ENCODE measurements at places on chromosomes 11 and 22. TPM values are rescaled to one million over a fixed set of nuclear protein-coding genes. Genes with fewer than 3 reads are reported as not detected.
A peak's percentile ranks its signal among the peaks of the same experiment; 100 is the strongest.

The GGT5 gene
- 0.18 TPM for total RNA-seq

The C11orf16 gene
- total RNA-seq = not detected

The RFPL1 gene
- not detected for total RNA-seq

The GNG3 gene
- total RNA-seq = not detected

DNA sequence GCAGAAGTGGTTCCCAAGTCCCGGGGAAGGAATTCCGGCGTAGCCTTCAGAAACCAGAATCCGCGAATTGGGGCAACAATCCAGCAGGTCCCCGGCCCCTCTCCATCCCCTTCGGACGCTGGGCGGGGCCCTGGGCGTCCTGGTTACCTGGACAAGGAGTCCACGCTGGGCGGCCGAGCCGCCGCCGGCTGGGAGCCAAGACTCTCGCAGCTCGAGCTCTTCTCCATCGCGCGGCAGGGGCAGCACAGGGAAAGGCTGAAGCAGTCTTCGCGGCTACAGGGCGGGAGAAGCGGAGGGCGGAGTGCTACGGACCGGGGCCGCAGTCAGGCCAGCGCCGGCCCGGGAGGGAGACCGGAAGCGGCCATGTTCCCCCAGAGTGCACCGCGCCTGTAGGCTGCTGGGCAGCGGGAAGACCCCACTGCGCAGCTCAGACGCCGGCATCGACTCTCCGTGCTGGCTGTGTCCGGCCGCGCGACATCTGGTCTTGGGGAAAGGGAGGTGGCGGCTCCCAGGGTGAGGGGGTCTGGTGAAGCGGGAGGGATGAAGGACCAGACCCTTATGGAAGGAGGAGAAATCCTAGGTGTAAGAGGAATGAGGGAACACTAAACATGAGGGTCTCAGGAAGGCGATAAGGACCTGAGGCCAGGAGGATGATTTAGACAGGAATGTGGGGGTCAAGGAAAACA, at the start of gene MTMR2:
MTMR2 (minus strand) TSS at position 380 of the 686 bp plus-strand sequence; CDS start at position 227, 153 bp downstream.
- DNase-seq = peak; percentile 70

- no peak for DNase-seq
Observed at GRCh38 chr11:6203327-6203726, 2.0 kb upstream of the C11orf42 start.

DNA sequence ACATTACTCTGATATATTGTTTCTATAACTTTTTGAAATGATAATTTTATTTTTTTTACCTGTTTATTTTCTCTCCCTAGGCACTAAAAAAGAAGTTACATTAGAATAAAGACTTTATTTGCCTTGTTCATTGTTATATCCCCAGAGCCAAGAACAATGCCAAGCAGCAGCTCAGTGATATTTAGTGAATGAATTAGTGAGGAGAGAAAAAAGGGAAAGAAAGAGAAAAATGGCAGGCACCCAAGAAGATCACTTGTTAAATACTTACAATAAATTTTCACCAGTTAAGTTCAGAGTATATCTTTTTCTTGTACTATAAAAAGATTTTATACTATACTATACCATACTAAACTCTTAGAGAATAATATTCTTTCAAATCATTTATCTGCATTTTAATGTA, 13.3 kb upstream of the ANO5 start:
- no peak for DNase-seq

DNA sequence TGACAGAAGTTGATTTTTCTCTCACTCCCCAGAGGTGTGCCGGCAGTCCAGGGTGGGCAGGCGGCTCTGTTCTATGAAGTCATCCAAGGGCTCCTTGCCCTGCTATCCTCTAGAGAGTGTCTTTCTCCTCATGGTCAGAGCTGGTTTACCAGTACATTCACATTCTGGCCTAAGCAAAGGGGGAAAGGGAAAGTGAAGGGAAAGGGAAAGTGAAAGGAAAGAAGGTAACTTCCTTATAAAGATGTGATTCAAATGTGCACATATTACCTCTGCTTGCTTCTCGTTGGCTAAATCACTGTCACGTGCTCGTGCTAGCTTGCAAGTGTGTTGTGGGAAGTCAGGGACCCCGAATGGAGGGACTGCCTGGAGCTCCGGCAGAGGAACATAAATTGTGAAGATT, 2.9 kb upstream of the HTATIP2 start:
- DNase-seq = peak; percentile 55

DNA sequence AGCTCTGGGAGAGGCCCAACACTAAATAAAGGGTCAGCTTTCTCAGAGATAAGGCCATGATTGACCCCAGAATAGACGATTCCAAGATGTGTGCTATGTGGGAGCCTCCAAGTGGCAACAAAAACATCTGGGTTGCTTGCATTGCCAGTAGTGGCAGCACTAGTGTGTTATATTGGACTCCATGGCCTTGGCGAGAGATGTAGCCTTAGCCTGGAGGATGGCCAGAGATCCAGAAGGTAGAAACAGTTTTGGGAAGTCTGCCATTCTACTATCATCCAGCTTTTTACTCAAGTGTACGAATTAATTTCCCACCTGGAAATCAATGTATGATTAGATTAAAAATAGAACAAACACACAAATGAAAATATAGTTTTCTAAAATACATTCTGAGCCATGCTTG, 3.0 kb downstream of the OR8D4 start:
- DNase-seq = no peak
